ENCODE measurements at places on chromosomes 6 and 20.

GRCh38 chr6:121998631-121999030 lies 400.8 kb upstream of the HSF2 start:
- no peak for DNase-seq
- no peaks in the 10 kb centered on the region for H3K36me3 ChIP-seq
- no peaks in the 10 kb centered on the region for H3K4me1 ChIP-seq
- no peaks in the 10 kb centered on the region for H3K27me3 ChIP-seq
- no peak overlapping the region for H3K27ac ChIP-seq

DNA sequence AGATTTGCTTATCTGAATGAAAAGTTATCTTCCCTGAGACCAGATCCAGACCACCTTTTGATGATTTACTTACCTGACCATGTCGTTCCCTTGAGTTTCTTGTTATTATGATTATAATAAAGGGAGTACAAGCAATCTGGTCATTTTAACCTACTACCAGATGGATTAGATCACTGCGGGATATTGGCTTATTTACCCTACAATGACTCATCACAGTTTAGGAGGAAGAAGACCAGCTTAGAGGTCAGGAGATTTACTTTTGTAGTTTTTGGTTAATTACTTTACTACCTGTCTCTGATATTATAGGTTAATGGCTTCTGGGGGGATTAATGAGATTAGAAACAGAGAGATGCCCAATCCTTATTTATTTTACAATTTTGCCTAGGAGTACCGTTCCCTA lies 10.7 kb downstream of the PKIB start:
- H3K4me3 ChIP-seq = no peak overlapping the region
- no peak for DNase-seq
- no peaks in the 10 kb centered on the region for H3K4me1 ChIP-seq
- H3K36me3 ChIP-seq = no peaks in the 10 kb centered on the region
- no peak overlapping the region for H3K27ac ChIP-seq

DNA sequence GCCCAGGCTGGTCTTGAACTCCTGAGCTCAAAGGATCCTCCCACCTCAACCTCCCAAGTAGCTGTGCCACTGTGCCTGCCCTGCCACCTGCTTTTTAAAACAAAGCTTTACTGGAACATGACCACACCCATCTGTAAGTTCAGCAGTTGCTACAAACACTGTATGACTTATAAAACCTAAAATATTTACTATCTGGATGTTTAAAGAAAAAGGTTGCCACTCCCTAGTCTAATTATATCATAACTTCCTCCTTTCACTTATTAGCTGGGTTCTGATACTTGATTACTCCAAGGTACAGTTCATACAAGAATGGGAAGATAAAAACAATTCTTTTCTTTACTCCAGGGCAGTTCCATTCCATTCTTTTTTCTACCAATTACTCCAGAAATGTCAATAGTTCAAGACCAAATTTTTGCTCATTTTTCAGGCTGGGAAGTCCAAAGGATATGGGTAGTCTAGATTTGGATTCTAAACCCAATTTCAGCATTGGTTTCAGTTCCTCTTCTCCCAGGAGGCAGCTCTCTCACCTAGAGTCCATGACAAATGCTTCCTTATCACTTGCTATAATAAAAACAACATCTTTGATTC lies 63.1 kb downstream of the SEC63 start:
- no peak overlapping the region for H3K4me3 ChIP-seq
- no peak for DNase-seq
- peak overlapping the region; percentile 65 for H3K27ac ChIP-seq

DNA sequence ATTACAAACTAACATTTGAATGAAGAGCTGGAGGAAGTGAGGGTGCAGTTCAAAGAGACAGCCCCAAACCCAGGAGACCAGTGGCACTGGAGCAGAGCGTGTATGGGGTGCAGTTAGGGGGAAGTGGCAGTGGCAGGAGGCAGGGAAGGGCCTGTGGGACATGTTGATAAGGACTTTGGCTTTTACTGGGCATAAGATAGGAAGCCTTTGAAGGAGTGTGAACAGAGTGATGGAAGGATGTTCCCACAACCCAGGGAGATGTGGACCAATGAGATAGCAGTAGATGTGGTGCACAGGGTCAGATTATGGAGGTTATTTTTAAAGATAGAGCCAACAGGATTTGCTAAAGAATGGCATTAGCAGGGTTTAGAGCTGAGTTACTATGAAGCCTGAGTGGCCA lies 56.4 kb downstream of the AIG1 start:
- no peaks in the 10 kb centered on the region for H3K4me1 ChIP-seq
- DNase-seq = no peak
- no peak overlapping the region for H3K4me3 ChIP-seq
- peaks cover 1% of the 10 kb centered on the region for H3K36me3 ChIP-seq
- no peaks in the 10 kb centered on the region for H3K27me3 ChIP-seq

- no peaks in the 10 kb centered on the region for H3K27me3 ChIP-seq
- H3K36me3 ChIP-seq = peaks cover 12% of the 10 kb centered on the region
- peaks cover 33% of the 10 kb centered on the region for H3K4me1 ChIP-seq
These were observed 27.9 kb downstream of the SDCBP2 start for GRCh38 chr20:1301031-1301529.

- no peak overlapping the region for H3K27ac ChIP-seq
- DNase-seq = no peak
- H3K27me3 ChIP-seq = no peaks in the 10 kb centered on the region
These were observed 130.7 kb downstream of the UTRN start for GRCh38 chr6:144415835-144416237.

- peaks cover 4% of the 10 kb centered on the region for H3K36me3 ChIP-seq
- H3K4me3 ChIP-seq = no peak overlapping the region
- no peaks in the 10 kb centered on the region for H3K4me1 ChIP-seq
- no peak for DNase-seq
- no peaks in the 10 kb centered on the region for H3K27me3 ChIP-seq
- no peak overlapping the region for H3K27ac ChIP-seq
These were observed 62.9 kb downstream of the SSR1 start for GRCh38 chr6:7249946-7250643.

DNA sequence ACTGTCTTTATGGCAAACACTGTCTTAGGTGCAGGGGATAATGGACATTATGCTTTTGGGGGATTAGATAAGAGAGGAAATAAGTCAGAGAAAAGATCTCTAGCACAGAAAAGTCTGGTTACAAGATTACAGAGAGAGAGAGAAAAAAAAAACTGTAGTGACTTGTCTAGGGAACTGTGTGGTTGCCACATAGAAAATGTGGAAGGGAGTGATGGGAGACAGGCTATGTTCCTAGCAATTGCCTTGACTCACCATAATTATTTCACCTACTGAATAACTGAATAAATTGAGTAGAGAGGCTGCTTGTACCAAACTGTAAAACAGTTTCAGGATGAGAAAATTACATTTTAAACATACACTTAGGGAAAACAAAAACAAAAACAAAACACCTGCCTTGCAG lies 229.7 kb downstream of the LAMA2 start:
- no peak for DNase-seq
- no peak overlapping the region for H3K27ac ChIP-seq
- H3K27me3 ChIP-seq = no peaks in the 10 kb centered on the region
- H3K4me1 ChIP-seq = no peaks in the 10 kb centered on the region

DNA sequence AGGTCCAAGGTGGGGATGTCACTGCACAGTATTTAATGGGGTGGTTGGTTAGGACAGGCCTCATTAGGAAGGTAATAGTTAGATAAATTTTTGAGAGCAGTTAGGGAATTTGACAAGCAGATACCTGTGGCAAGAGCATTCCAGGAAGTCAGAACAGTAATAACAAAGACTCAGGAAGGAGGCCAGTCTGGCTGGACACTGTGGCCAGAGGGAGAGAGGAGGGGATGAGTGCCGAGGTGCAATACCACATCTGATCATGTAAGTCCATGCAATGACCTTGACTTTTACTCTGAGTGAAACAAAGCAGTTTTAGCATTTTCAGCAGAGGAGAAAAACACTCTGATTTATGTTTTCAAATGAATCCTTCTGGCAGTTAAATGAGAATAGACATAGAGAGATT lies 990.7 kb upstream of the FLRT3 start:
- H3K4me1 ChIP-seq = no peaks in the 10 kb centered on the region
- no peaks in the 10 kb centered on the region for H3K27me3 ChIP-seq
- H3K27ac ChIP-seq = no peak overlapping the region

DNA sequence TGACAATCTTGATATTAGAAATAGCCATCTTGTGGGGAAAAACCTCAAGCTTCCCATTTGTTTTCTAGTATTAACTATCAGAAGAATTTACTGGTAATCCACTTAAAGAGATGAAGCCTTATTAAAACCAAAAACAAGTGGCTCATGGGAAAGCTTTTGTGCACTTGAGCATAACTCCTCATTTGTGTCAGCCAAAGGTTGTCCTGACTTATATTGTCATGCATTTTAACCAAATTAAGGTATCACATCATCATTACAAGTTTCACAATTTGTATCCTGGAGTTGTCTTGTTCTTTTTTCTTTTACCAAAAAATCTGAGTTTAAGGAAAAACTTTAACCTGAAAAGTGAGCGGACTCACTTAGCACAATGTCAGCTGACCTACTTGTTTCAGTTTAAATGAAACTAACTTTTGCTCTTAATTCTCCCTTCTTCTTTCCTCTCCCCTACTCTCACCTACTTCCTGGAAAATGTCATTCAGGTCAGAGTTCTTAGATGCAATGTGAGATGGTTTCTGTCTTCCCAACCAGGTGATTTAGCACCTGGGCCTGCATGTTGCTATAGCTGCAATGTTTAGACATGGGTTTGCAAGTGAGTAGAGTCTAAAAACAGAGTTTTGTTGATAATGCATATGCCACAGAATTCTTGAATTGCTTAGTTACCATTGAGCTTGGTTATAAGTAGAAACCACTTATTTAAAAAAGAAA lies 82.8 kb downstream of the TNFAIP3 start:
- peak overlapping the region; percentile 75 for H3K27ac ChIP-seq
- no peak for DNase-seq
- peaks cover 5% of the 10 kb centered on the region for H3K27me3 ChIP-seq
- H3K36me3 ChIP-seq = no peaks in the 10 kb centered on the region

- peaks cover 3% of the 10 kb centered on the region for H3K36me3 ChIP-seq
- H3K27me3 ChIP-seq = no peaks in the 10 kb centered on the region
- DNase-seq = no peak
- no peak overlapping the region for H3K4me3 ChIP-seq
These were observed 67.6 kb downstream of the NUDT3 start for GRCh38 chr6:34324738-34325444.

DNA sequence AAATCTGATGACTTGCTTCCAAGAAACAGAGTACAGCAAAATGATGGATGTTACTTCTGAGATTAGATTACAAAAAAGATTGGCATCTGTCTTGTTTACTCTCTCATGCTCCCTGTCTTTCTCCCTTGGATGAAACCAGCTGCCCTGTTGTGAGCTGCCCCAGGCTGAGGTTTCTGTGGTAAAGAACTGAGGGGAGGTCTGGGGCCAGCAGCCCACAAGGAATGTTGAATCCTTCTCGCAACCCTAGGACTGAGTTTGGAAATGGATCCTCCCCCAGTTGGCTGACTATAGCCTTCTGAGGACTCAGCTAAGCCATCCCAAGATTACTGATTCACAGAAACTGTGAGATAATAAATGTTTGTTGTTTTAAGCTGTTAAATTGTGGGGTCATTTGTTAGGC lies 5.6 kb upstream of the HECA start:
- H3K27me3 ChIP-seq = no peaks in the 10 kb centered on the region
- H3K27ac ChIP-seq = no peak overlapping the region
- peaks cover 14% of the 10 kb centered on the region for H3K36me3 ChIP-seq
- no peak overlapping the region for H3K4me3 ChIP-seq
- DNase-seq = no peak
- peaks cover 76% of the 10 kb centered on the region for H3K4me1 ChIP-seq

DNA sequence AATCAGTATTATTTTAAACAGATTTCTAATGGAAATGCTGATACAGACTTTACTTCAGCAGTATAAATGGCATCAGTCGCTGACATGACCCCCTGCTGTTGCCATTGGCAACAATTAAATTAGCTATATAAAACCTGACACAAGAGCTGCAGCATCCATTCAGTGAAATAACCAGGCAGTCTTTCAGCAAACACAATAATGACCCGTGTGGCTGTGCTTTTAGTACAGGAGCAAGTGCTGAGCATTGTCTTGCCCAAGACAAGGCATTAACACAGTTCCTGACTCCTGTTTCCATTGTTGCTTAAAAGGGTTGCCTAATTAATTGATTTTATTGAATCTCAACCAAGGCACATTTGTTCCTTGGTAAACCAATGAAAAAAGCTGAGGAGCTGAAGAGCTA lies 382.1 kb downstream of the HACE1 start:
- H3K4me3 ChIP-seq = no peak overlapping the region
- no peaks in the 10 kb centered on the region for H3K4me1 ChIP-seq
- H3K27ac ChIP-seq = no peak overlapping the region
- H3K27me3 ChIP-seq = peaks cover 2% of the 10 kb centered on the region
- DNase-seq = no peak
- no peaks in the 10 kb centered on the region for H3K36me3 ChIP-seq

GRCh38 chr6:17002123-17002522 lies 99.7 kb upstream of the STMND1 start:
- H3K4me3 ChIP-seq = no peak overlapping the region
- peaks cover 35% of the 10 kb centered on the region for H3K27me3 ChIP-seq
- DNase-seq = no peak
- H3K36me3 ChIP-seq = no peaks in the 10 kb centered on the region
- H3K27ac ChIP-seq = no peak overlapping the region

DNA sequence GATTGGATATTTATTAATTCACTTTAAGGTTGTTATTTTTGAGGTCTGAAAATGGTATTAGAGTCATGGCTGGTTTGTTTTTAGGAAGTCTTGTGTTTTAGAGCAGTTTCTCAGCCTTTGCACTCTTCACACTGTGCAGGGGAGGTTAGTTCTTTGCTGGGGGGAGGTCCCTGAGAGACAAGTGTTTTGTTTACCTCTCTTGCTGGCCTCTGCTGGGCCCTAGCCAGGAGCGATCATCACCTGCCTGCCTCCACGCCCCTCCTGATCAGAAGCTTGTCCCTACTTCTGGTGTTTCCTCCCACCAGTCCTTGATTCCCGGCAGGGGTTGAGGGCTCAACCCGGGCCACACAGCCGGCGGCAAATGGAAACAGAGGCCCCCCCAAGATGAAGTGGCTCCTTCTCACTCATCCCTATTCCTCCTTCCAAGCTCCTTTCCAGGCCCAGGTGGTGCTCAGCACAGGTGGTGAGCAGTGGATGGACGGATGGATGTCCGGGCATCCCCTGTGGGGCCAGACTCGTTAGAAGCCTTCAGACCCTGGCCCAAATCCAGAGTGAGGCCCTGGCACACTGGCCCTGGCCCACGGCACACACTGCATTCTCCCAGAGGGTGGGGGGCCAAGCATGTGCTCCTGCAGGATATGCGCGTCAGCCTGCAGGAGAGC lies 51.3 kb downstream of the GRM4 start:
- peaks cover 19% of the 10 kb centered on the region for H3K27me3 ChIP-seq
- H3K4me1 ChIP-seq = no peaks in the 10 kb centered on the region
- no peak for DNase-seq
- H3K27ac ChIP-seq = no peak overlapping the region
- H3K36me3 ChIP-seq = no peaks in the 10 kb centered on the region

DNA sequence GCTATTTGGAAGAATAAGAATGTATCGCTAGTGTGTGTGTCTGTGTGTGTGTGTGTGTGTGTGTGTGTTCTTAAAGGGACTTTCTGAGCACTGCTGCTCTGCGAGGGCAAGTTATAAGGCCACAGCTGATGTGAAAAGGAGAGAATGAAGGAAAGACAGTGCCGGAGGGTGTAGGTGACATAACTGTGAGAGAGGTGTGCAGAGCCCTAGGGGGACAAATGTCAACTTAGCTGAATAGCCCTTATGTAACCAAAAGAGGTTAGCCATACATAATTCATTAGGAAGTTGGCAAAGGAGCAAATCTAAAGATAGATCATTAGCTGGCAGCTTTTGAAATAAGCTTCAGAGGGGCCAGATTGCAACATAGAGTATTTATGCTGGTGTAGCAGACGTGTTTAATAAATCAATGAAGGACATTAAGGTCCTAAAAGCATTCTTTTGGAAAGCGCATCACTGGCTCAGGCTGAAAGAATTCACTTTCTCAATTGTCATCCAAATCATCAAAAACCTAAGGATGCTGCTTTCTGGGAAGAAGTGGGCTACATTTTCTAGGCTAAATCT lies 81.0 kb downstream of the NDUFAF5 start:
- peaks cover 2% of the 10 kb centered on the region for H3K27me3 ChIP-seq
- no peaks in the 10 kb centered on the region for H3K36me3 ChIP-seq
- no peak overlapping the region for H3K27ac ChIP-seq
- no peak overlapping the region for H3K4me3 ChIP-seq
- H3K4me1 ChIP-seq = no peaks in the 10 kb centered on the region
